ENCODE measurements at places on chromosomes 12 and 14.

DNA sequence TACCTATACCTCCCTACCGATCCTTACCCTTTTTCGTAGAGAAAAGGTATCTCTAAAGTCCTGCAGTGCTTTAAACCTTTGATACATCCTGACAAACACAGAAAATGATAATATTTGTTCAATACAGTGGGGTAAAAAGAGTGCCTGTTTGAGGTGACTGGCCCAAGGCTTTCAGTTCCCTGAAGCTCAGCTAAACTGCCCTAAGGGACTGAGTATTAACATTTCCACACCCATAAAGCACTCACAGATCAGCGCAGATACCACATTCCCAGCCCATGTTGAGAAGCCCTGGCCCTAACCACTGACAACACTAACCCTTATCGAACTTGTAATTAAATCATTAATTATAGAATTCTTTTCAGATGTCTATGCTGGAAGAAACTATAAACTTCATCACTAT is 108.7 kb downstream of the DIP2B start:
- no peak for DNase-seq

DNA sequence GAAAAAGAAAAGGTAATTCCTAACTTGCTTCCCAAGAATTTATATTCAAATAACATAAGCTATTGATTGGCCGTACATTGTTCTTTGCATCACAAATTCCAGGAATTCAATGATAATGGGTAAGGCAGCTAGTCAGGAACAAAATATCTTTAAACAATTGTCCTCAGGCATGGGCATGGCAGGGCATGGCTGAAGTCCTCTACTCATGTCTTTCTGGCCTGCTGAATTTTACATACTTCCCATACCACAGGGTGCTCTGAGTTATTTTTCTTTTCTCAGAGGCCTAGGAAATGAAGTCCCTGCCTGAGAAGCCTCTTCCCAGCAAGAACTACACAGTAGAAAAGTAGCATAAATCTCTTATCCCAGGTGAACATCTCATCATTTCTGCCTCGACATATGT is 15.1 kb upstream of the DRAM1 start:
- peak; percentile 41 for DNase-seq

DNA sequence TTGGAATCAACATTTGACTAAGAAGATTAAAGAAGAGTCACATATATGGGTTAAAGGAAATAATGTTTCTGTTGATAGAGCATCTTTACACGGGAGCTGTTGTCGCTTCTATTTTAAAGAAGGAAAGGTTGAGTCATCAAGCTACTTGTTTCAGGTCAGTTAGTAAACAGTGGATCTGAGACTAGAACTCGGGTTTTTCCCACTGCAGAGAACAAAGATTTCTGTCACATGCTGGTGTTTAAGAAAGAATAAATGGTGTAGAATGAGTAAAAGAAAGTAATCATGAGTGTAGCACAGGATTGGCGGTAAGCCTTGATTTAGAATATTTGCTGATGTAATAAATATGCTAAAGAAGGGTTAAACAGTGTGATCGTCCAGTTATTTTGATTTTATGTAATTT is 455.5 kb downstream of the AEBP2 start:
- peak; percentile 5 for DNase-seq

- no peak for DNase-seq
Observed at GRCh38 chr12:45429831-45430230, 213.9 kb downstream of the ANO6 start.

DNA sequence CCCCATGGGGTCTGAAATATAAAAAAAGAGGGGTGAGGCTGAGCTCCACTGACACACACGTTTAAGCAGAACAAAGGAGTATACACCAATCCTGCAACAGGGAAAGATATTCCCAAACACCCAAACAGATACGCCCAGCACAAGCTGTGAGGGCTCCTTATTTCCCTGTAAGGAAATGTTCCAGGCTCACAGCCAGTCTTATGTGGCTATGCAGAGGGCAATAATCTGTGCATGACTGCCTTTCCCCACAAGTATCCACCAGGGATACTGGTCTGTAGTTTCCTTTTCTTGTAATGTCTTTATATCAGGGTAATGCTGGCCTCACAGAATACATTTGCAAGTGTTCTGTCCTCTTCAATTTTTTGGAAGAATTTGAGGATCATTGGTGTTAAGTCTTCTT is 141.7 kb upstream of the DAAM1 start:
- no peak for DNase-seq

DNA sequence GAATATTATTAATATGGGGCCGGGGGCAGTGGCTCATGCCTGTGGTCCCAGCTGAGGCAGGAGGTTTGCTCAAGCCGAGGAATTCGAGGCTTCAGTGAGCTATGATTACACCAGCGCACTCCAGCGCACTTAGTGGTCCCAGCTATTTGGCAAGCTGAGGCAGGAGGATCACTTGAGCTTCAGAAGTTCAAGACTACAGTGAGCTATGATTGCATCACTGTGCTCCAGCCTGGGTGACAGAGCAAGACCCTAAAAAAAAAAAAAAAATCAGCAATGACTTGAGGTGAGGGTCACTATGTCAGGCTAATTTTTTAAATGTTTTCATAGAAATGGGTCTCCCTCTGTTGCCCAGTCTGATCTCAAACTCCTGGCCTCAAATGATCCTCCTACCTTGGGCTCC is 243.4 kb downstream of the RBM19 start:
- DNase-seq = no peak

- DNase-seq = peak; percentile 98
Observed at GRCh38 chr12:81998761-81999378, 239.7 kb upstream of the PPFIA2 start.

GRCh38 chr12:108043286-108043685 is 85.8 kb upstream of the WSCD2 start:
- no peak for DNase-seq

GRCh38 chr12:121038861-121039668 is at the start of gene OASL:
Gene OASL (minus strand): TSS chr12:121039246. CDS start chr12:121038971, 275 bp downstream.
- peak; percentile 52 for DNase-seq

Data from bronchial epithelial cell (primary cell).